ENCODE measurements at places on chromosomes 6 and 20. TPM values are rescaled to one million over a fixed set of nuclear protein-coding genes. Genes with fewer than 3 reads are reported as not detected.

The RGS17 gene
- total RNA-seq, result not detected

The FGD2 gene
- 0.48 TPM for total RNA-seq

The DEFB129 gene
- not detected for total RNA-seq

The TRIM31 gene
- not detected for total RNA-seq

The PRELID3B gene
- 148 TPM for total RNA-seq

The TOX2 gene
- total RNA-seq, result 2.5 TPM

The NTSR1 gene
- not detected for total RNA-seq

The ID4 gene
- not detected for total RNA-seq

The OR10C1 gene
- total RNA-seq, result not detected

The IRF4 gene
- total RNA-seq, result 705 TPM

The INSM1 gene
- 6.7 TPM for total RNA-seq

The NOX3 gene
- not detected for total RNA-seq

The BPIFB1 gene
- not detected for total RNA-seq

The CTSZ gene
- total RNA-seq, result 34.8 TPM

The NKX2-2 gene
- not detected for total RNA-seq

The KIF25 gene
- total RNA-seq, result not detected

The SDC4 gene
- total RNA-seq, result 67.8 TPM

The DLL1 gene
- total RNA-seq, result 0.41 TPM

The SLC17A3 gene
- total RNA-seq, result not detected

The PTCRA gene
- not detected for total RNA-seq

The APOBEC2 gene
- not detected for total RNA-seq

The VGLL2 gene
- not detected for total RNA-seq

The UNC5CL gene
- 2.5 TPM for total RNA-seq

The SLC52A3 gene
- not detected for total RNA-seq

The GPSM3 gene
- 118 TPM for total RNA-seq

The RNF39 gene
- not detected for total RNA-seq

The THBS2 gene
- total RNA-seq, result not detected

The CRISP3 gene
- total RNA-seq, result not detected

The CSNK2B gene
- 234 TPM for total RNA-seq

The PNRC1 gene
- 95.1 TPM for total RNA-seq

The FUT9 gene
- not detected for total RNA-seq

The TTLL9 gene
- not detected for total RNA-seq

The SRC gene
- total RNA-seq, result 5.3 TPM

The CASS4 gene
- 7.8 TPM for total RNA-seq

The JAG1 gene
- 0.15 TPM for total RNA-seq

The KIF16B gene
- 7.9 TPM for total RNA-seq

The KHDC1L gene
- total RNA-seq, result not detected

The CLPSL1 gene
- total RNA-seq, result not detected

The GPX5 gene
- total RNA-seq, result not detected

The FILIP1 gene
- not detected for total RNA-seq

The NRN1 gene
- total RNA-seq, result 1.3 TPM

The TUBB2B gene
- 0.29 TPM for total RNA-seq

The FAM184A gene
- total RNA-seq, result 7.6 TPM

The BCAS1 gene
- total RNA-seq, result 0.17 TPM

The PAX1 gene
- total RNA-seq, result not detected

The CCR6 gene
- 7.4 TPM for total RNA-seq

The MYB gene
- total RNA-seq, result 19.7 TPM

The SIGLEC1 gene
- not detected for total RNA-seq

The HIVEP2 gene
- total RNA-seq, result 24.3 TPM

The LY6G6C gene
- total RNA-seq, result not detected
